Mesothelial cell of epicardium (in vitro differentiated cells): ENCODE measurements at places on chromosomes 7 and 10.

DNA sequence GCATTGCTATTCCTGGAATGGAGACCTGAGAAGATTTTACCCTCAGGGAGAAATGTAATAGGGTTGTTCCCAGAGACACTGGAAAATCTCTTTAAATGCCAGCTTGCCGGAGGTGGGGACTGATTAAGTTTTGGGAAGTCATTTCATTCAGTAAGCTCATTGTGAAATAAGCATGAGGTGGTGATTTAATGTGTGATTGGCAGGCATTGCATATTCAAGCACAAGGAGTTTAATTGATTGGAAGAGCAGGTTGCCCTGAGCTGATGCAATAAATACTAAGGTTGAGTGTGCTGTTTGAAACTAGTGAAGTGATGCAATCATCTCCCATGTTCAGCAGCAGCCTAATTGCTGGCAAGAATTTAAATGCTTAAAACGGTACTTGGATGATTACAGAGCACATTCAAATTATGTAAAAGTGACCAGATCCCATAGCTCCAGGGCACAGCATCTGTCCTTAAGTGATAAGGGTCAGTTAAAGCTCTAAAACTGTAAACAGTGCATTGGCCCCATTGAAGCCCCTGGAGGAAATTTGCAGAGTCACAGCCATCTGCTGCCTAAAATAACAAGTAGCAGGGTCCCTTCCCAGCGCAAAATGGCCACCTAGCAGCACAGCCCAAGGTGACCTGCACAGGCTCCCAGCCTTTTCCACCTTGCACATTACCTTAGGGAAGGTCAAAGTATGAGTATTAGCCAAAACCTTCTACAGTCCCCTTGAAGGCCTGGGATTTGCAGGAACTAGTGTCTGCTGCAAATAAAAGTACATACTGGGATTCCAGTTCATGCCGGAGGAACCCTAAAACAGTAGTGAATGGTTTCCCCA, 92.1 kb downstream of the CCDC71L start:
- H3K27me3 ChIP-seq: no peaks in the 10 kb centered on the region
- no peak for DNase-seq
- H3K27ac ChIP-seq: peak overlapping the region; percentile 92
- H3K36me3 ChIP-seq: no peaks in the 10 kb centered on the region
- no peak overlapping the region for H3K4me3 ChIP-seq

- H3K4me1 ChIP-seq: no peaks in the 10 kb centered on the region
- no peak for DNase-seq
- H3K36me3 ChIP-seq: no peaks in the 10 kb centered on the region
- no peak overlapping the region for H3K27ac ChIP-seq
- no peak overlapping the region for H3K4me3 ChIP-seq
- H3K27me3 ChIP-seq: no peaks in the 10 kb centered on the region
These were observed 76.8 kb downstream of the ADK start for GRCh38 chr10:74227697-74228424.

GRCh38 chr10:45550903-45551786, 121.4 kb downstream of the ZFAND4 start:
- peaks cover 5% of the 10 kb centered on the region for H3K4me1 ChIP-seq
- H3K4me3 ChIP-seq: no peak overlapping the region
- H3K27ac ChIP-seq: no peak overlapping the region
- DNase-seq: no peak

- H3K27me3 ChIP-seq: no peaks in the 10 kb centered on the region
- no peak overlapping the region for H3K4me3 ChIP-seq
- no peaks in the 10 kb centered on the region for H3K4me1 ChIP-seq
- H3K27ac ChIP-seq: no peak overlapping the region
- DNase-seq: no peak
- H3K36me3 ChIP-seq: no peaks in the 10 kb centered on the region
These were observed 363.7 kb downstream of the DPP6 start for GRCh38 chr7:154415709-154416399.

DNA sequence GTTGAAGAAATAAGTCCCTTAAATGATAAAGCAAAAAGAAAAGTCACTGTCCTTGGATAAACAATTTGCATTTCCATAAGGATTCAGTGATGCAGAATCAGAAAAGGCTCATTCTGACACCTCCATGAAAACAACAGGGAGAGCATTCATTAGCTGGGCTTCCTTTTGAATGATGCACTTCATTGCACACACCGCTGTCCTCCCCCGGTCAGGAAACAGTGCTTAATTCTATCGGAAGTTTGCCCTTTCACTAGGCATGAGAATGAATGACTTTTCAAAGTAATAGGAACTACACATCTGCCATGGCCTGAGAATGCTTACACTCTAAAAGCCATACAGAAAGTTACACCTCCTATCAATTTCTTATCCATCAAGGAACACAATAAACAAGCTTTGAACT, 4.2 kb downstream of the PCDH15 start:
- H3K27ac ChIP-seq: no peak overlapping the region
- H3K4me1 ChIP-seq: peaks cover 15% of the 10 kb centered on the region
- no peaks in the 10 kb centered on the region for H3K36me3 ChIP-seq
- no peak overlapping the region for H3K4me3 ChIP-seq
- DNase-seq: no peak
- no peaks in the 10 kb centered on the region for H3K27me3 ChIP-seq

GRCh38 chr7:101816595-101817470, 593 bp upstream of the CUX1 start:
- peak overlapping the region; percentile 51 for H3K4me3 ChIP-seq
- DNase-seq: no peak
- peaks cover 16% of the 10 kb centered on the region for H3K27me3 ChIP-seq
- peaks cover 45% of the 10 kb centered on the region for H3K4me1 ChIP-seq
- no peaks in the 10 kb centered on the region for H3K36me3 ChIP-seq
- no peak overlapping the region for H3K27ac ChIP-seq

- H3K4me3 ChIP-seq: peak overlapping the region; percentile 58
- peaks cover 17% of the 10 kb centered on the region for H3K4me1 ChIP-seq
- H3K36me3 ChIP-seq: peaks cover 3% of the 10 kb centered on the region
- DNase-seq: no peak
These were observed 1.2 kb upstream of the HHEX start for GRCh38 chr10:92688573-92688926.

- no peak for DNase-seq
- no peaks in the 10 kb centered on the region for H3K27me3 ChIP-seq
- no peak overlapping the region for H3K27ac ChIP-seq
- peaks cover 15% of the 10 kb centered on the region for H3K36me3 ChIP-seq
- H3K4me1 ChIP-seq: no peaks in the 10 kb centered on the region
These were observed 34.4 kb downstream of the RCC1L start for GRCh38 chr7:75039166-75039565.
